ENCODE measurements at places on chromosomes 12 and 14.

GRCh38 chr12:119314290-119314689, 20.2 kb upstream of the CCDC60 start:
- no peak for DNase-seq

DNA sequence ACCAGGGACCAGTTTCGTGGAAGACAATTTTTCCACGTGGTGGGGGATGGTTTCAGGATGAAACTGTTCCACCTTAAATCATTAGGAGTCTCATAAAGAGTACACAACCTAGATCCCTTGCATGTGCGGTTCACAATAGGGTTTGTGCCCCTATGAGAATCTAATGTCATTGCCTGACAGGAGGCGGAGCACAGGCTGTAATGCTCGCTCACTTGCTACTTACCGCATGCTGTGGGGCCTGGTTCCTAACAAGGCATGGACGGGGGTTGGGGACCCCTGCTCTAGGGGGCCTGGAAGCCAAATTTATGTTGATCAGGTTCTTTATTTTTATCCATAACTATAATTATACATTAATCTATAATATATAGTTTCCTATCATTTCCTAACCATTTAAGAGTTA, 315.3 kb downstream of the MED13L start:
- DNase-seq: no peak

DNA sequence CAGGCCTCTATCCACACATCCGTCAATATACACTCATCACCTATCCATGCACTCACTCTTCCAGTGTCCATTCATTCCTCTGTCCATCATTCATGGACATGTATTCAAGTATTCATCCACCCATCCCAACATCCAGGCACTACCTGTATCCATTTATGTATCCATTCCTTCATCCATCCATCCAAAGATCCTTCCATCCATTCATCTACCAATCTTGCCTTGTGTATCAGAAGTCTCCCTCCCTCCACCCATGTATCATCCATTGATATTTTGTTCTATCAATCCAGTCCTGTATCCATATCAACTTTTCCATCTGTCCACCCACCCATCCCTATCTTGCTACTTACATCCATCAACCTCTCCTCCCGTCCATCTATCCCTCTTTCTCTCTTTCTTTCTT, 4.0 kb downstream of the BEGAIN start:
- DNase-seq: no peak

DNA sequence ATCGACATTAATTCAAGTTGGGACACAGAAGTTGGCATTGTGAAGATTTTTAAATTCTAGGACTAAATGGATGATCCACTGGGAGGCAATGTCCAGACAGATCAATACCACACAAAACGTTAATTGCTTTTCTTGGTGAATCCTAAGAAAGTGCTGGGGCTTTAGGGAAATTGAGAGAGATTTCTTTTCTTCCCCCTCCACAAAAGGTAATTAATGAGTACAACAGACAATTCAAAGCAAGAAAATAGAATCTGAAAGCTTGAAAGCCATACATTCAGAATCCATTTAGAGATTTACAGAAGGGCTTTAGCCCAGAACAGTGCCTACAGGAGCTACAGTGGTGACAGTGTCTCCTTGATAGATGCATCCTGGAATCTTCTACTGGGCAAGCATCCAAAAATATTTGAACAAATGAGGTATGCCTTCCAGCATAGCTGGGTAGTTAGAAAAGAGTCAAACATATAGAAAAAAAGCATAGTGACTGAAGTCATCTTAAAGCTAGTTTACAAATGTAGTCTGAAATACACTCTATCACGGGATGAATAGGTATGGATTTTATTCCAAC, 718.1 kb downstream of the DIO2 start:
- DNase-seq: no peak

GRCh38 chr14:58628406-58628805, 9.4 kb upstream of the DACT1 start:
- no peak for DNase-seq

GRCh38 chr12:19431407-19432308, 7.6 kb upstream of the AEBP2 start:
- no peak for DNase-seq

- no peak for DNase-seq
Measured at GRCh38 chr14:33652566-33653307, 298.1 kb downstream of the EGLN3 start.

GRCh38 chr12:119868992-119869391, 8.1 kb downstream of the CIT start:
- DNase-seq: no peak

Measured in Right ventricle myocardium inferior (tissue), 1 donor.